Subcutaneous preadipocyte (primary cell): ENCODE measurements at places on chromosomes 3 and 15. TPM values are rescaled to one million over a fixed set of nuclear protein-coding genes. Genes with fewer than 3 reads are reported as not detected.

DAZL gene
- total RNA-seq = 0.37 and 0.59 TPM in 2 replicates

RETNLB gene
- total RNA-seq = not detected in 2 replicates

DPPA2 gene
- total RNA-seq = not detected in 2 replicates

BMF gene
- under 0.01 and 0.20 TPM in 2 replicates for total RNA-seq

EXD1 gene
- not detected in 2 replicates for total RNA-seq

CHAC1 gene
- 1.8 TPM in 2 replicates for total RNA-seq

CRYGS gene
- 1.8 and 2.3 TPM in 2 replicates for total RNA-seq

ZNF501 gene
- 4.3 and 6.6 TPM in 2 replicates for total RNA-seq

LMCD1 gene
- 3.3 and 19.1 TPM in 2 replicates for total RNA-seq

OR5K2 gene
- total RNA-seq = not detected in 2 replicates

ZNF621 gene
- total RNA-seq = 13.6 and 13.9 TPM in 2 replicates

SLC6A20 gene
- not detected in 2 replicates for total RNA-seq

LRCH3 gene
- total RNA-seq = 79.0 and 136 TPM in 2 replicates

SLC22A14 gene
- total RNA-seq = 0.20 and 1.5 TPM in 2 replicates

EAF1 gene
- total RNA-seq = 18.2 and 18.4 TPM in 2 replicates

CAND2 gene
- total RNA-seq = 0.20 and 1.1 TPM in 2 replicates

IP6K2 gene
- 35.6 and 47.0 TPM in 2 replicates for total RNA-seq

HTR3E gene
- total RNA-seq = not detected in 2 replicates

ZPLD1 gene
- total RNA-seq = not detected in 2 replicates

ATP1B3 gene
- 46.1 and 51.1 TPM in 2 replicates for total RNA-seq

CKMT1B gene
- not detected in 2 replicates for total RNA-seq
